ENCODE measurements at places on chromosomes 1 and 21.

- no peak for DNase-seq
Measured at GRCh38 chr1:246583056-246583440, 16.8 kb downstream of the CNST start.

DNA sequence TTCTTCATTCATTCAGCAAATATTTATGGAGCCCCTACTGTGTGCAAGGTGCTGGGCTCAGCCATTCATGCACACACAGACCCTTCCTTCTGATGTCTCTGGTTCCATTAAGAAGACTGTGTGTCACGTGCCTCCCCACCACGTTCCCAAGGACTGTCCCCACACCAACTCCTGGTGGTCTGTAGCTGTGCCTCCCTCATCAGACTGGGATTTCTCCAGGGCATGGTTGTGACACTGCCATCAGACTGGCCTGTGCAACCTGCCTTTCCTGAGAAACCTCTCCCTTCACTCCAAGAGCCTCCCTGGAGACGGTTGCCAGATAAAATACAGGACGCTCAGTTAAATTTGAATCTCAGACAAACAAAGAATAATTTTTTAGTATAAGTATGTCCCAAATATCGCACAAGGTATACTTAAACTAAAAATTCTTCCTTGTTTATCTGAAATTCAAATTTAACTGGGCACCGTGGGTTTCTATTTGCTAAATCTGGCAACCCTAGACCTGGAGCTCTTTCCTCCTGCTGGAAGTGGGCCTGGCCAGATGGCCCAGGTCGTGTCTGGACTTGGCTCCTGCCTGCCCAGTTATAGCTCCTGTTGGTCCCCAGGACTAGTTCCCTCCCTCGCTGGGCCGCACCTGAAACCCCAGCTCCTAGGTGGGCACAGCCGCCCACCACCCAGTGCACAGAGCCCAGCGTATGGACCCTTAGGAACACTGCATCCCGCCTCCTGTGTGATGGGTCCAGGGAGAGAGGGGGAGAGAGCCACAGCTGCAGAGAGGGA is 76.9 kb downstream of the RAP1GAP start:
- DNase-seq, result no peak

DNA sequence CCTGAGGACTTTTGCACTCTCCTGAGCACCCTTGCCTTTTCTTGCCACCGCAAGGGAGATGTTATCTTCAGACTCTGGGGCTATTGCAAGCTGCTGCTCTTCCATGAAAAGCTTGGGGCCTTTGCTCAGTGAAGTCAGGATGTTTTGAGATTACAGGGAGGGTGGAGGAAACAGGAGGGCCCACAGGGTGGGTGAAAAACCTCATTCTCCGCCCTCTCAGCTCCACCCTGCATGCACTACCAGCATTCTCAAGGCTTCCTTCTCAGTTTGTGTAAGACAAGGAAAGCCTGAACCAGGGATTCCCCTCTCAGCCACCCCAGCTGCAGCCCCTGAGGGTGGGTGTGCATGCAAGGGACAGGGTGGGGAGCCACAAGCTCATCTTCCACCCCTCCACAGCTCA is 25.8 kb upstream of the ZNF648 start:
- no peak for DNase-seq

GRCh38 chr1:218395916-218396315 is 50.8 kb downstream of the TGFB2 start:
- no peak for DNase-seq

GRCh38 chr1:100584761-100585745 is 47.1 kb downstream of the GPR88 start:
- no peak for DNase-seq

DNA sequence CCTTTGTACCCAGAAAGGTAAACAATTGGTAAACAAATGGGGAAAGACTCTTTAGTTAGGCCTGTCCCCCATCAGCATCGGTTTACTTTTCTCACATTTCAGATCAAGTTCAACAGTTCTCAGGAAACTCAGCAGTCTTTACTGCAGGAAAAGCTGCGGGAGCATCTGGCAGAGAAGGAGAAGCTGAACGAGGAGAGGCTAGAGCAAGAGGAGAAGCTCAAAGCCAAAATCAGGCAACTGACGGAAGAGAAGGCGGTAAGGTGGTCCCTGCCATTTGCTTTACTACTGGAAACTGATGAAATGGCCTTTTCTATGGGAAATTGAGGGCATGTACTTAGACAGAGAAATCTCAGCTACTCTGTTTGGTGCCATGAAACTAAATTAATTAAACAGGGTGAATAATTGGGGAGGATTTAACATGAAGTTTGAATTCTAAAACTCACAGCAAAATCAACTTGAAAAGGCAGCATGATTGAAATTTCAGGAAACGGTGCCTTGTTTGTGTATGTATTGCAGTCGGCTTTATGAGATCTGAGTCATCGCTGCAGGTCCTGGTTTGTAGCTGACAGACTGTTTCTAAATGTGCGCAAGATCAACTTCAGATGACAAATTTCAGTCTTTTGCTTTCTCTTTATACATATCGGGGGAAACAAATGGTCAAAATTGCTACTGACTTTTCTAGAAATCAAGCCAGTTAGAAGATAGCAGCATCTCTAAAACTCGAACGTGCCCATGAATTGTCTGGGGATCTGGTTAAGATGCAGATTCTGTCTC is 67.9 kb upstream of the EFHD2 start:
- peak; percentile 60 for DNase-seq

GRCh38 chr1:93601686-93602085 is 80.0 kb downstream of the BCAR3 start:
- no peak for DNase-seq

DNA sequence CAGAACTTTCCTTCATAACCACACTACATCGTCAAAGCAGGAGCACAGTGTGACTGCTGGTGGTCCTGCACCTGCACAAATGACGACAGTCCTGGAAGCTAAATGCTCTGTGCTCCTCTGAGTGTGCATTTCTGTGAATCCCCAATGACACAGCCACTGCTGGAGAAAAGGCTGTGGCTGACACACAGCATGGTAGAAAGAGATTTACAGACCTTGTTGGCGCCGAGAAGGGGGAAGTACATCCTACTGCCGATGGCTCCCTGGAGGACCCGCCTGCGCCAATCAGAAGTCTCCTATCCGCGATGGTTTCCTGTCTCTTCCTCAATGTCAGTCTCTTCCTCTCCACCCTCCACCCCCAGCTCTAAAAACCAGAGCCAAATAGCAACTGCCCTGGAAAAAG is 115.4 kb upstream of the RAB4A start:
- peak; percentile 24 for DNase-seq

- DNase-seq, result no peak
Measured at GRCh38 chr1:156809281-156809680, 7.4 kb downstream of the SH2D2A start.

DNA sequence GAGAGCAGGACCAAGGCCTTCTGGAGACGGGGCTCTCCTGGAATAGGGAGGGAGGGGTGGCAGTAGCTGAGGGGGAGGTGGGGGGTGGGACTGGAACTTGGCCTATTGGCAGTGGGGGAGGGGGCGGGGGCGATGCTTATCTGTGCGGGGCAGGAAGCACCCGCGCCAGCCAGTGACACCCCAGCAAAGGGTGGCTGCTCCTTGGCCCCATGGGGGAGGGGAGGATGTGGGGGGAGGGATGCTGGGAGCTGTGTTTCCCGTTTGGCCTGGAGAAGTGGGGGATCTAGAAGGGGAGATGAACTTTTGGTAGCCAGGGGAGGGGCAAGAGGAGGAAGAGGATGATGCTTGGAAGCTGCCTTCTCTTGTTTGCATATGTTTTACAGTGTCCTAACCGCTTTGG is 11.0 kb downstream of the ZBTB7B start:
- DNase-seq, result no peak

- peak; percentile 45 for DNase-seq
Measured at GRCh38 chr1:88063605-88064004, 620.5 kb upstream of the PKN2 start.

DNA sequence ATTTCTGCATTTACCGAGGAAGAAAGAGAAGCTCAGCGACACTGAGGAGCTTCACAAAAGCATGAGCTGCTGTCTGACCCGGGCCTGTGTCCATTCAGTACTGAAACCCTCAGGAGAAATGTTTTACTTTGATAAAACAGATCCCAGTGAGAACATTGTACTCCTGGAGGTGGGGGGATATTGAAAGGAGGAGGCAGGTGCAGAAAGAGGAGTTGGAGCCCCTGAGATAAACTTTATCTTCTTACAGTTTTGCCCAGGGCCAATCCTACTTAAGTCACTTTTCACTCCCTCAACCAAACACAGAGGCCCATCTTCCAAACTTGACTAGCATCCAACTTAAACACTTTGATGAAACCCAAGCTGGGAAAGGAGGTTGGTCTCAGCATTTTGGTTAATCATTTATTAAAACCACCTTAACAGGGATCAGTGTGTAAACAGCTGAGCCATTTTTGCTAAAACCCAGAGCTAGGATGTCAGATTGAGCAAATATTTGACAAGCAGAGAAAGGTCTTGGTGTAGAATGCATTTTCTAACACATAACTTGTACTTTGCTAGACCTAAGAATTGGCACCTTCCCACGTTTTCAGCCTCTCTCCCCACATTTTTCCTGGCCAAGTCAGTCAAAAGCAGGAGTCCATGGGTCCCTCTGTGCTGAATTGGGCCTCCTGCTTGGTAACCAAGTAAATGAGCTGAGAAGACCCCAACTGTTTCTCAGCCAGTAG is 32.5 kb upstream of the SARS1 start:
- DNase-seq, result no peak

DNA sequence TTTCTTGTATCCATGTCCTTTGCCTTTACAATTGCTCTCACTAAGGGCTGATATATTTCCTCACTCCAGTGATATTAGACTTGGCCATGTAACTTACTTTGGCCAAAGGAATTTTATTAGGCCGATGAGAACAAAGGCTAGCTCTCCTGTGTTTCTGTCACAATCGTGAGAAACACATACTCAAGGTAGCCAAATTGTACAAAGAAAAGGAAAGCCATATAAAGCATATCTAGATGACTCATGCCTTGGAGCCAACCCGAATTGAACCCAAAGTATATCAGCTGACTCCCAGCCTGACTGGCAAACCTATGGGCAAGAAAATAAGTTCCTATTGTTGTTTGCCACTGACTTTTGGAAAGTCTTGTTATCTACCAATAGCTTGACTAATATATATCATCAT is 371.7 kb upstream of the LRRC7 start:
- no peak for DNase-seq

GRCh38 chr1:241677201-241677600 is 25.1 kb downstream of the WDR64 start:
- DNase-seq, result no peak

DNA sequence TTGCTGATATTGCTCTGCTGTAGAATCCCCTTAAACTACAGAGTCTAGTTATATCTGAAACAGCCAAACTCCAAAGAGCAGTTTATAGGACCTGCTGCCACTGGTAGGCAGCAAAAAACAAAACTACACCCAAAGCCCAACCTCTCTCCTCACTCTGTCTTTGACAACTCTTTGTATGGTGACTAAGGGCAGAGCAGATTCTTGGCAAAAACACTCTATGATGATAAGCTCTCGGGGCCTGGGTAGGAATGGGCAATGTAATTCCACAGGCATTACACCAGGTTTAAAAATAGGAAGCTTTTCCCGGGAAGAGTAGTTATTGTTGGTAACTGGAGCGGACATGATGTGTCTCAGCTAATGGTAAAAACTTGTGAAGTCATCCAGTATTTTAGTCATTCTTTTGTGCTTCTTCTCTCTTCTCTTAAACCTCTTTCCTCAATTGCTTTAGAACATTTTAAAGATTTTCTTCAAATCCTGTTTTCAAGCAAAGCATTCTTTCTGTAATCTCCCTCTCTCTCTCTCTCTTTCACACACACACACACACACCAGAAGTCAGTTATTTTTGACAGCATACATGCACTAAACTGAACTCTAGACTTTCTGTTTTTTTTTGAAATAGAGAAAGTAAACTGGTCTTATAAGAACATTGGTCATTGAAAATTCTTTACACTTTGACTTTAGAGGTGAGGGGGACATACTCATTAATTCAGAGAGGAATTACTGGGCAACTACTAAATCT is 193.5 kb downstream of the PAPPA2 start:
- peak; percentile 94 for DNase-seq

- DNase-seq, result no peak
Measured at GRCh38 chr1:213414346-213414745, 363.3 kb downstream of the RPS6KC1 start.

DNA sequence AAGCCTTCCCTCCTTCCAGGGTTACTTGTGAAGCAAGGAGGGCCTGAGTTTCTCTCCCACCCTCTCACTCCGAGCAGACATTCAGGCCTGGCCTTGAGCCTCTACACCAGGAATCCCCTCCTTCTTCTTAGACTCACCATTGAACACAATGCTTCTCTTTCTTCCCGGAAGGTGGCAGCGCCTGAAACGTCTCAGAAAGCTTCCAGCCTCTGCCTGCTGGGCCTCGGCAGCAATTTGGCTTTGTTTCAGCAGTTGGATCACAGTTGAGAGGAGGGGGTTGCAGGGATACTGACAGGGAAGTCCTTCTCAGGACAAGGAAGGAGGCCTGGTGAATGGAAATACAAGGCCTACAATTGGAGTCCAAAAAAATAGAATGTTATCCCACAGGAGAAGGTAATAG is 6.3 kb downstream of the CLDN8 start:
- no peak for DNase-seq

- no peak for DNase-seq
Measured at GRCh38 chr1:185345913-185346720, 29.1 kb upstream of the IVNS1ABP start.

DNA sequence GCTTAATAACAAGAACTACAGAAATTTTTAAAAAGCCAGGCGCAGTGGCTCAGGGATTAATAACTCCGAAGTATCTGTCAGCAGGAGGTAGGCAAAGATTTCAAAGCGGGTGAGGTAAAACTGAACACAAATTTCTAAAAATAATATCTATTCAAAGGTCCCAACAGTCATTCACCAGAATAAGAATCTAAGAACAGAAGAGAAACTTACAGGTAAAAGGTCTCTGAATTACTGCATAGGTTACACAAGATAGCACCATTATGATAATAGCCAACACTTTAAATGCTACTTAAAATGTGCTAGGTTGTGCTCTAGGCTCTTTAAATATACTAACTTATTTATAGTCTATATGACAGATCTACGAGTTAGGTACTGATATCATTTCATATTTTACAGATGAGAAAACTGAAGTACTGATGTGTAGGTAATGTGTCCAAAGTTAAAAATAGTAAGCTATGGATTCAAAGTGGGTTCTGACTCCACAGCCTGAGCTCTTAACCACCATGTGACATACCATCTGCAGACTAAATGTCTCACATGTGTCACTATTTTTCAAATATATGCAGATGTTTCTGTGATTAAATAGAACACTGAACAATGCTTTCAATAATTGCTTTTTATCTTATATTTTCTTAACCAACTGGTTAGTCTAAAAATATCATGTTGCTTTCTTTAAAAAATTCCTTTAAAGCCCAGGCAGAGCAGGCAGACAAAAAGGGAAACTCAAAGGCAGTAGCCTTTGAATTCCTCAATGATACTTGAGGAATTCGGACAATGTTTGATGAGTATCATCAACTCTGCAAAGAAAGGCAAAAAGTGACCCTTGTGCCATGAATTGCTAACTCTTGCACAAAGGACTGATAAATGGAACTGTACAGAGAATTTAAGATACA is 80.5 kb upstream of the TTC39A start:
- DNase-seq, result peak; percentile 45

GRCh38 chr1:172746091-172746949 is 87.4 kb downstream of the FASLG start:
- peak; percentile 95 for DNase-seq
